ENCODE measurements at places on chromosomes 2 and 18.

- DNase-seq, result no peak
These were observed 18.1 kb downstream of the GTF2A1L start for GRCh38 chr2:48635786-48636185.

- DNase-seq, result no peak
These were observed 99.1 kb downstream of the EN1 start for GRCh38 chr2:118748245-118748885.

GRCh38 chr2:152186262-152186661, 10.7 kb upstream of the STAM2 start:
- DNase-seq, result no peak

DNA sequence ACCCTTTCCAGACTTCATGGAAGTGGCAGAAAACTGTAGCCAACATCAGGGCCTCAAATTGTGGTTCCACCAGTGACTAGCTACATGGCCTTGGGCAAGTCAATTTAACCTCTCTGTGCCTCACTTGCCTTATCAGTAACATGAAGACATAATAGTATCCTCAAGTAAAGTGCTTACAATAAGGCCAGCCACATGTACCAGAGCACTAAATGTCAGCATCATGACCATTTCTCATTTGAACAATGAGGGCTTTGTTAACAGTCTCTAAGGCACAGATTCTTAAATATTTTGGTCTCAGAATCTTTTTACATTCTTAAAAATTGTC, 5.8 kb upstream of the KCMF1 start:
- DNase-seq, result no peak

GRCh38 chr18:48328473-48329210, 80.5 kb downstream of the ZBTB7C start:
- DNase-seq, result no peak

GRCh38 chr2:5673145-5674025, 18.8 kb upstream of the SOX11 start:
- DNase-seq, result no peak

- no peak for DNase-seq
These were observed 401.0 kb downstream of the CNTNAP5 start for GRCh38 chr2:124426122-124426521.
